Activated T-helper 1 cell treated with Interleukin-2 at 50 U/mL for 16 hours (primary cell): ENCODE measurements at places on chromosomes 16 and 17.

GRCh38 chr16:86380030-86380429 is 130.3 kb upstream of the FOXF1 start:
- no peak for DNase-seq

DNA sequence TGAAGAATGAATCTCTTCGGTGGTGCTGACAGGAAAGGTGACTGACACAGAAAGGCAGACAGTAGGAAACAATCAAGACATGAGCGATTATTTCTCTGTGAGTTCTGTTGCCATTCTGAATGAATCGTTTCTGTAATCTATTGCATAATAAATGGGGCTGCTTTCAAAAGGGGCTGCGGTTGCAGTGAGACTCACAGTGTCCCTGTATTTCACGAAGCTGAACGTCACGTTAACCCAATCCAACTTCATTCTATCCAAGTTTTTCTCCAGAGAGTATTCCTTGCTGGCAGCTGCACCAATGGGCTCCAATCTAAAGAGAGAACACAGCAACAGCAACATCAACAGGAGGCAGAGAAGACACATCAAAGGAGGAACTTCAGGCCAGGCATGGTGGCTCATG is 75.4 kb downstream of the DNAH3 start:
- DNase-seq, result no peak

DNA sequence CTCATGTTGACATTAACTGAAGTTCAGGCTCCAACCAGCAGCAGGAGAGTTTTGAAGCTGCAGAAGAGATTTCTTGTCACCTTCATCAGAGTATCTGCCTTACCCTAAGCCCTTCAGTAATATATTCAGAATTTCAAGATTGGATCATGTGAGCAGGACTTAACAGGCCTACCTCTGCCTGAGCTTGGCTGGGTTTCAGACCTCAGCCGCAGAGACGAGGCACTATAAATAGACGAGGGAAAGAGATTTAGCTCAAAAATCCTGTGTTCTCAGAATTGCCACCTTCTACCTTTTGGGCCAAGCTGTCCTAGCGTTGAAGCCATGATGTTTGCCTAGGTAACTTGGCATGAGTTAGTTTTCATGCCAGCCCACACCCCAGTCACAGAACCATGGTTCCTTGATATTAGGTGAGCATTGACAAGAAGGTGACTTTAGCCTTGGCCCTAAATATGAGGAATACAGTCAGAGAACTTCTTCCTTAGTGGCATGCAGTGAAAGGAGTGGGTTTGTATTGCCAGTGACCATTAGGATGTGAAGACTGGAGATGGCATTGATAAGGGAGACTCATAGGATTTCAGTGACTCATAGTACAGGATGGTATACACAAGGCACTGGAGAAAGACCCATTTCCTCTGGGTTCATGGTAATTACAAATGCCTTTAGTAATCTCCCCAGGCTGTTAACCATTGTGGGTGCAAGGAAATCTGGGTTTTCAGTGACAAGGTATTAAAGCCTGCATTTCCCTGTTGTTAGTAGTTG is 224.3 kb downstream of the MSI2 start:
- DNase-seq, result no peak

DNA sequence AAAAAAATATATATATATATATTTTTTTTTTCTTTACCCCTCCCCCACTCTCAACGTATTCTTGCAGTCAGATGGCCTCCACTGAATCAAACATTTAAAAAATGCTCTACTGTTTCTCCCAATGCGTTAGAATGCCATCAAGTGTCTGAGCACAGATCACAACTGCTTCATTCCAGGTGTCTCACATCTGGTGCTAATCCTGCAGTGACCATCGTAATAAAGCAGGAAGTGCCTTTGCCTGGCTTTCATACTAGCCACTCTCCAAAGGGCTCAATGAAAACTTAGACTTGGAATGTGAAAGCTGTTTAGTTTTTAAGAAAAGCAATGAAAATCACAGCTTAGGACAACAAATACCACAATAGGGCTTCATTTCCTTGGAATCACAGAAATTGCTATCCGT is 37.2 kb downstream of the SKAP1 start:
- DNase-seq, result no peak

GRCh38 chr16:88705801-88706228 is 393 bp downstream of the RNF166 start:
- no peak for DNase-seq

GRCh38 chr17:12709063-12709462 is 43.4 kb downstream of the MYOCD start:
- DNase-seq, result no peak

DNA sequence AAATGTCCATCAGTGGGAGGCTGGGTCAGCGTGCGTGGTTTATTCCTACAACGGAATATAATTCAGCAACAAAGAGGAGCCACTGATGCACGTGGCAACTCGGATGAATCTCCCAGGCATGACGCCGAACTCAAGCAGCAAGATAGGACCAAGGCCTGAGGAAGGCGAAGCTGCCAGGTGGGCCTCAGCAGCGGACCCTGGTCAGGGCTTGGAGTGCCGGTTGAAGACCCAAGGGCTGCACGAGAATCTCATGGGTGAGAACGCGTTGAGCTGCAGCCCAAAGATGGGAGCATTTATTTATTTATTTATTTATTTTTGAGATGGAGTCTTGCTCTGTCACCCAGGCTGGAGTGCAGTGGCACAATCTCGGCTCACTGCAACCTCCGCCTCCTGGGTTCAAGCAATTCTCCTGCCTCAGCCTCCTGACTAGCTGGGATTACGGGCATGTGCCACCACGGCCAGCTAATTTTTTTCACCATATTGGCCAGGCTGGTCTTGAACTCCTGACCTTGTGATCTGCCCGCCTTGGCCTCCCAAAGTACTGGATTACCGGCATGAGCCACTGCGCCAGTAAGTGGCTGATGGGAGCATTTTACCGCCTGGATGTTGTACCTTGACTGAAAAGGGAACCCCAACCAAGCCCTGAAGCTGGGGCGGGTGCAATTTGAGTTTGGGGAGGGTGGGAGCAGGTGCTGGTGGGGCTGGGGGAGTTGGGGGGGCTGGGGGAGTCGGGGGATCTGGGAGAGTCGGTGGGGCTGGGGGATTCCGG is 18.1 kb upstream of the BAHCC1 start:
- DNase-seq, result no peak

GRCh38 chr16:15658556-15658955 is 8.5 kb downstream of the NDE1 start:
- no peak for DNase-seq

DNA sequence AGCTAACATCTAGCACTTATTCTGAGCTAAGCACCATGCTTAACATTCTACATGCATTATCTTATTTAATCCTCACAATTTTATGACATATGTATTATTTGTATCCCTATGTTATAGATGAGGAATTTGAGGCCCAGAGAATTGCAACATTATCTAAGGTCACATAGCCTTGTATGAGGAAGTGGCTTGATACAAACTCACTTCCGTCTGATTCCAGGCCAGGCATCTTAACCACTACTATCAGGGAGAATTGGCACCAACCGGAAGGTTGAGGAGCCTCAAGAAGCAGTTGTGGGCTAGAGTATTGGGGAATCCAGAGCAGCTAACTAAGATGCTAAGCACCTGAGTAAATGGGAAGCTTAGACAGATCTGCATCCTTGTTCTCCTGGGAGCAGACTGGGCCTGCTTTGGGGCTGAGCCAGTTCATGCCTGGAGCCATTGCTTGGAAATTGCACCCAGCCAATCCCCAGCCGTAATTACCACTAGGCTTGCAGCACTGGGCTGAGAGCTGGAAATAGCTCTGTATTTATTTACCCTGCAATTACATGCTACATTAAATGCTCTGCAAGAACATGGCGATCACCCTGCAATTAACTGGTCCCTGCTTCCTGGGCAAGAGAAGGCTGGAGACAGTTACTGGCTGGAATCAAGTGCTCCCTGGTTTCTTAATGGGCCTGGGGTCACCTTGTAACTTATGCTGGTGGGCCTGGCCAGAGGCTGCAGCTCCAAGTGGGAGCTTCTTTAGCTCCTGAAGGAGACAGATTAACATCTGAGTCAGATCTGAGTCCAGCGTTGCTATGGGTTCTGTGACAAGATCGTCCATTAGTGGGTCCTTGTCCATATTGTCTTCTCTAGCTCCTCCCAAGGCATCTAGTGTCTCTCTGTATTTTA is 273.1 kb upstream of the CCL2 start:
- no peak for DNase-seq

GRCh38 chr17:41211845-41212466 is 14.5 kb upstream of the KRTAP9-2 start:
- DNase-seq, result no peak

- DNase-seq, result no peak
Measured at GRCh38 chr17:80816241-80817103, 175.2 kb upstream of the CHMP6 start.

- no peak for DNase-seq
Measured at GRCh38 chr17:32584792-32585191, 98.0 kb downstream of the CDK5R1 start.

- no peak for DNase-seq
Measured at GRCh38 chr17:2262135-2262587, 41.4 kb downstream of the SMG6 start.
